ENCODE measurements at places on chromosomes 2 and 18. TPM values are rescaled to one million over a fixed set of nuclear protein-coding genes. Genes with fewer than 3 reads are reported as not detected.

Gene TUBA3E
- total RNA-seq: not detected

Gene ZNG1B
- total RNA-seq: 10.8 TPM

Gene XDH
- 58.3 TPM for total RNA-seq

Gene IRS1
- total RNA-seq: 14.5 TPM

Gene BOLL
- total RNA-seq: not detected

Gene LIMS3
- total RNA-seq: 0.22 TPM

Gene AQP12B
- total RNA-seq: not detected

Gene SCLY
- total RNA-seq: 54.2 TPM

Gene SCYGR7
- total RNA-seq: not detected

Gene MSTN
- total RNA-seq: not detected

Gene ACMSD
- 78.2 TPM for total RNA-seq

Gene CNDP1
- total RNA-seq: 61.4 TPM

Gene ANKRD53
- total RNA-seq: not detected

Gene ARHGEF4
- total RNA-seq: not detected

Gene ATAD2B
- 12.1 TPM for total RNA-seq

Gene CCDC102B
- total RNA-seq: 1.7 TPM

Gene DQX1
- not detected for total RNA-seq

Gene UPP2
- 1.2 TPM for total RNA-seq

Gene ERICH2
- 1.1 TPM for total RNA-seq

Gene CYBRD1
- total RNA-seq: 7.3 TPM

Gene AGAP1
- total RNA-seq: 8.9 TPM

Gene WNT10A
- 0.31 TPM for total RNA-seq

Gene MREG
- 2.6 TPM for total RNA-seq

Gene ABCB11
- total RNA-seq: 21.3 TPM

Gene BARD1
- 1.8 TPM for total RNA-seq

Gene RAPH1
- 75.1 TPM for total RNA-seq

Gene THADA
- total RNA-seq: 21.6 TPM

Gene CYP20A1
- 17.9 TPM for total RNA-seq

Gene SERPINB3
- total RNA-seq: not detected

Gene SIX3
- total RNA-seq: not detected

Gene UGT1A5
- 5.8 TPM for total RNA-seq

Gene CNGA3
- total RNA-seq: not detected

Gene GRP
- total RNA-seq: not detected

Gene CRYGC
- total RNA-seq: not detected

Gene IL18RAP
- 0.38 TPM for total RNA-seq

Gene ICA1L
- 0.26 TPM for total RNA-seq

Gene DCDC2C
- total RNA-seq: not detected

Gene RAB17
- total RNA-seq: 75.1 TPM

Gene NCOA1
- total RNA-seq: 15.3 TPM
